ENCODE measurements at places on chromosomes 5 and 9. TPM values are rescaled to one million over a fixed set of nuclear protein-coding genes. Genes with fewer than 3 reads are reported as not detected.

Gene GPR151
- not detected for polyA plus RNA-seq

DNA sequence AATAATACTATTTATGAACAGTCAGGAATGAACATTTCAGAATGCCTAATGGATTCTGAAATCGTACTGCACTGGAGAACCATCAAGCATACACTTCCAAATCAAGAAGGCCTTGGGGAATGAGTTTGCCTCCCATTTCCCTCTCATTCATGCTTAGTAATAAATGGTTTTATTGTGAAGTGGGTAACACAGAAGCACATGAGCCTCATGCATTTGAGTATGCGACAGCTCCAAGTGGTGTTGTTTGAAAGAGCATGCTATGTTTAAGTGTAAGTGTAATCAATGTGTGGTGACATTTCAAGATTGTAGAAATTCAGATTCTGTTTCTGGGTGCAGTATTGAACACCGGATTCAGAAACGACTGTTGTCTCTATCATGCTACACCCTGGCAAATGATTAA, 60.0 kb downstream of the SGCD start:
- no peak for DNase-seq
- H3K36me3 ChIP-seq = no peaks in the 10 kb centered on the region
- H3K4me1 ChIP-seq = no peaks in the 10 kb centered on the region

- no peak overlapping the region for H3K27ac ChIP-seq
- no peak for DNase-seq
- no peak overlapping the region for H3K4me3 ChIP-seq
- no peaks in the 10 kb centered on the region for H3K27me3 ChIP-seq
- no peaks in the 10 kb centered on the region for H3K36me3 ChIP-seq
Measured at GRCh38 chr5:128143911-128144310, 60.3 kb downstream of the SLC12A2 start.

- no peak overlapping the region for H3K4me3 ChIP-seq
- no peak overlapping the region for H3K27ac ChIP-seq
- H3K4me1 ChIP-seq = no peaks in the 10 kb centered on the region
- H3K27me3 ChIP-seq = no peaks in the 10 kb centered on the region
- H3K36me3 ChIP-seq = no peaks in the 10 kb centered on the region
Measured at GRCh38 chr5:80048084-80048780, 13.1 kb downstream of the THBS4 start.

Gene CER1
- polyA plus RNA-seq = not detected

DNA sequence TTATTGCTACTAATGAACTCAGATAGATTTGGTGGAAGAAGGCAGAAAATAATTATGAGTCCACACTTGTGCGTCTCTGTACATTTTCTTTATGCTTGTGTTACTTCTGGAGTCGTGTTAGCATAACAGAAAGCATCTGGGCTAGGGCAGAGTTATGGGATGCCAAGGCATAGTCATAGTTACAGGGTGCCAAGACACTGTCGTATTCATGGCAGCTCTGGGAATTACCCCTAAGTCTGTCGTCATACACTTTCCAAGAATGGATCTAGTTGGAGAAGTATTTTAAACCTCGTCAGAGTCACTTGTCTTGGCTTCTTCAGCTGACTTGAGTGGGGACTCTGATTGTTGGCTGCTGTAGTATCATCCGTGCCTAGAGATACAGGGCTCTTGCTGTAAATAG, 27.7 kb downstream of the CAMK4 start:
- no peaks in the 10 kb centered on the region for H3K4me1 ChIP-seq
- no peak for DNase-seq
- no peaks in the 10 kb centered on the region for H3K36me3 ChIP-seq
- H3K27ac ChIP-seq = no peak overlapping the region
- H3K4me3 ChIP-seq = no peak overlapping the region
- H3K27me3 ChIP-seq = no peaks in the 10 kb centered on the region

GRCh38 chr9:111068771-111069170, 30.5 kb upstream of the LPAR1 start:
- no peaks in the 10 kb centered on the region for H3K36me3 ChIP-seq
- H3K27ac ChIP-seq = no peak overlapping the region
- DNase-seq = no peak
- no peak overlapping the region for H3K4me3 ChIP-seq
- H3K4me1 ChIP-seq = no peaks in the 10 kb centered on the region
- H3K27me3 ChIP-seq = no peaks in the 10 kb centered on the region

Gene TAF1L
- polyA plus RNA-seq = 0.04 TPM

GRCh38 chr9:120875954-120876841, 790 bp downstream of the PHF19 start:
- no peaks in the 10 kb centered on the region for H3K27me3 ChIP-seq
- peak overlapping the region; percentile 69 for H3K4me3 ChIP-seq
- DNase-seq = peak; percentile 84

DNA sequence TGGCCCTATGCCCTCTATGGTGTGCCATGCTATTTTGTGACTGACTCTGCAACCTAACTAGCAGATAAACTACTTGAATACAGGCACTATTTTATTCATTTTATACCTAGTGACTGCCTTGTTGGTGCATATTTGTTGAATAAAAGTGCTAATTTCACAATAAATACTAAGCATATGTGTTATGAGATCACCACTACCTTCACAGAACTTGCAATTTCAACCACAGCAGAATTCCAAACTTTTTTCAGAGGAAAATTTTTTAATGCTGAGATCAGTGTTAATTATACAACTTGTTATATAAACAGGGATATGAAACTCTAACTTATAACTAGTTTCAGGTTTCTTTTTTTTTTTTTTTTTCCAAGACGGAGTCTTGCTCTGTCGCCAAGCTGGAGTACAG, 94.8 kb downstream of the NR3C1 start:
- DNase-seq = no peak
- no peak overlapping the region for H3K27ac ChIP-seq
- H3K36me3 ChIP-seq = peaks cover 5% of the 10 kb centered on the region

GRCh38 chr5:10578293-10578665, 14.4 kb downstream of the ANKRD33B start:
- no peak for DNase-seq
- no peaks in the 10 kb centered on the region for H3K27me3 ChIP-seq
- no peak overlapping the region for H3K4me3 ChIP-seq
- no peaks in the 10 kb centered on the region for H3K36me3 ChIP-seq
- no peak overlapping the region for H3K27ac ChIP-seq
- no peaks in the 10 kb centered on the region for H3K4me1 ChIP-seq

- H3K36me3 ChIP-seq = no peaks in the 10 kb centered on the region
- no peak overlapping the region for H3K27ac ChIP-seq
- no peak for DNase-seq
- H3K4me3 ChIP-seq = no peak overlapping the region
- H3K4me1 ChIP-seq = no peaks in the 10 kb centered on the region
Measured at GRCh38 chr5:55037890-55038289, 13.8 kb downstream of the GZMK start.

DNA sequence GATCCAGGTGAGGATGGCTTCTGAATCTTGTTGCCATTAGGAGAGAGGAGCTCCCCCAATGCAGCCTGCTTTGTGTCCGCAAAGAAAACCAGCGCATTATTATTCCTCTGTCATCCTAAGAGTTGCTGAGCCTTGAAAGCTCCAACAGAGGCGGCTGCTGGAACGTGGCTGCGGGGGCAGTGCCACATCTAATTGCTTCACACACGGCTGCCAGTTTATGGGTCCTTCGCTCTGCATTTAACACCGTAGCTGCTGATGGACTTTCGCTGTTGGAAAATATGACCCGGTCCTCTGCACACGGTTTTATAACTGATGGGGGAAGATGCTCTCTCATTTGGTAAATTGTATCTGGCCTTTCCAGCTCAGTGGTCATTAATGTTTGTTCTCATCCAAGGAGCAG, 38.0 kb downstream of the ZNF622 start:
- no peak overlapping the region for H3K27ac ChIP-seq
- H3K27me3 ChIP-seq = no peaks in the 10 kb centered on the region
- no peak for DNase-seq
- no peaks in the 10 kb centered on the region for H3K4me1 ChIP-seq

DNA sequence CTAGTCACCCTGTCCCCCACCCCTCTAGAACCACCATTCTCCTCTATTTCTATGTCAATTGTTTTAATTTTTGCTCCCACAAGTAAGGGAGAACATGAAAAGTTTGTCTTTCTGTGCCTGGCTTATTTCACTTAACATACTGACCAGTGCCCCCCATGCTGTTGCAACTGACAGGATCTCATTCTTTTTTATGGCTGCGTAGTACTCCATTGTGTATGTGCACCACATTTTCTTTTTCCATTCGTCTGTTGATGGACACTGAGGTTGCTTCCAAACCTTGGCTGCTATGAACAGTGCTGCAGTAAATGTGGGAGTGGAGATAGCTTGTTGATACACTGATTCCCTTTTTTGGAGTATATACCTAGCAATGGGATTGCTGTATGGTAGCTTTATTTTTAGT, 7.4 kb upstream of the TERT start:
- H3K27me3 ChIP-seq = no peaks in the 10 kb centered on the region
- H3K27ac ChIP-seq = no peak overlapping the region
- no peak for DNase-seq
- H3K4me1 ChIP-seq = no peaks in the 10 kb centered on the region

Gene CEP120
- polyA plus RNA-seq = 4.0 TPM

DNA sequence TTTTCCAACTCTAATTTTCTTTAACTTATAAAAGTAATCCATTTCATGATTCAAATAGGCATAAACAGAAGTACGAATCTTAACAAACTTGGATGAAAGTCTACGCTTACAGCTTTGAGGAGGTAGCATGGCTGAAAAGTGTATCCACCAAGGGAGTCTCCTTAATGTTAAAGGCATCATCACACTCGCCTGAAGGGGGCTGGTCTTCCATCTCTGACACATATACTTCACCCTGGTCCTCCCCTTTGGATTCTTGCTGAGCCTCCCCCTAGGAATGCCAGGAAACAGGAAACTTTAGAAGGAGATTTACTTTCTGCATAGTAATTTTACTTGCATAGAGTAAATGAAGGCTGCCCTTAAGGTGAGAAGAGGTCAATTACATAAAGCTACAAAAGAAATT, 10.3 kb upstream of the NME5 start:
- no peaks in the 10 kb centered on the region for H3K36me3 ChIP-seq
- no peak for DNase-seq
- no peak overlapping the region for H3K27ac ChIP-seq
- H3K4me1 ChIP-seq = no peaks in the 10 kb centered on the region
- no peak overlapping the region for H3K4me3 ChIP-seq

DNA sequence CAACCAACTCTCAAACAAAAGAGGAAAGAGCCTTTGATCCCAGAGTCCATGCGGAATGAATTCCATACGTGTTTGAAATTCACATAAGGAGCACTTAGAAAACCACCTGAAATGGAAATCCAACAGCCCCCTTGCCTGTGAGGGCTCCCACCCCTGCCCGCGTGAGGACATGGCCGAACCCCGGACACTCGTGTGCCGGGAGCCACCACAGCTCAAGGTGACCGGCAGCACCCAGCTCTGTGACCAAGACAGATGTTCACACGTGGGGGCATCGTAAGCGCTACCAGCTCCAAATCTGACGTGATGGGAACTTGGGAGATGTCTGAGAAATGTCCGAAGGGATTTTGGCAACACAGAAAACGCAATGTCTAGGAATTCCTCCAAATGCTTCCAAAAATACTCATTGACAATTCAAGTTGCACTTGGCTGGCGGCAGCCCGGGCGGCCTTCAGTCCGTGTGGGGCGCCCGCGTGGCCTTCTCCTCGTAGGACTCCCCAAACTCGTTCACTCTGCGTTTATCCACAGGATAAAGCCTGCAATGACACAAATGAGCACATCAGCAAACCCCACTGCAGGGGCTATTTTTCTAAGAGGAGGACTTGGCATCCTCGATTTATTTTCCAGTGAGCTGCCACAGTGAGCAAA, 23.2 kb upstream of the TERT start:
- DNase-seq = no peak
- no peaks in the 10 kb centered on the region for H3K27me3 ChIP-seq
- peaks cover 14% of the 10 kb centered on the region for H3K4me1 ChIP-seq

DNA sequence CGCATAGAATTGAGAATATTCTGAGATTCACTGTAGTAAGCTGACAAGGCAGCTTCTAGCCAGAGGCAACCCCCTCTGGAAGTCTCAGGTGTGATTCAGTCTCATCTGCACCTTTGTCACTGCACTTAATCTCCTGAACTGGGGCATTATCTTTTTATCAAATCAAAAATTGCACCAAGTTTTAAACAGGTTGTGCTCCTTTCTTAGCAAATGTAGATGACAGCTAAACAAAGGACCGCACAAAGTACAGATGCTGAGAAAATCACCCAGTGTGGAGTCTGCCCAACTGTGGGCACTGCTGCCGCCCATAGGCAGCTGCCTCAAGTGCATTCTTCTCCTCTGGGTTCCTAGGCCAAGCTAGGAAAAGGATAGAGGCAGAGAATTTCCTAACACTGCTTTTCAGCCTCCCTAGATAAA, 51.1 kb downstream of the STARD4 start:
- H3K36me3 ChIP-seq = no peaks in the 10 kb centered on the region
- no peaks in the 10 kb centered on the region for H3K27me3 ChIP-seq
- no peak for DNase-seq
